ENCODE measurements at places on chromosomes 12 and 14.

GRCh38 chr14:101062065-101062450 is 158.5 kb upstream of the RTL1 start:
- DNase-seq, result no peak

DNA sequence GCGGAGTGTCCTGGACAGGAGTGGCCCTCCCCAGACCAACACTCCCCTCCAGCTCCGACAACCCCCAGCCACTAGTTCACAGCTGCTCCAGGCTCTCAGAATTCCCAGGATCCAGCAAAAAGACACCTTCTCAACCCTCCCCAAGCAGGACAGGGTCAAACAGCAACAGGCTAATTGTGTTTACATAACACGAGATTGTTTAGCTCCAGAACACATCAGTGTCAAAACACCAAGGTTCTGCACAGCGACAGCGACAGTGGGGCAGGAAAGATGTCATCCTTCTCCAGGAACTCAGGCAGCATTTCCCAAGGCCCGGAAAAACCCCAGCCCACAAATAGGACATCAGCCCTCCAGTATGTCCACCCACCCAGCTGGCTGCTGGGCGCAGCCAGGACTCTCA is 16.5 kb downstream of the ITPK1 start:
- DNase-seq, result no peak

GRCh38 chr12:129534966-129535750 is 368.7 kb downstream of the TMEM132D start:
- no peak for DNase-seq

DNA sequence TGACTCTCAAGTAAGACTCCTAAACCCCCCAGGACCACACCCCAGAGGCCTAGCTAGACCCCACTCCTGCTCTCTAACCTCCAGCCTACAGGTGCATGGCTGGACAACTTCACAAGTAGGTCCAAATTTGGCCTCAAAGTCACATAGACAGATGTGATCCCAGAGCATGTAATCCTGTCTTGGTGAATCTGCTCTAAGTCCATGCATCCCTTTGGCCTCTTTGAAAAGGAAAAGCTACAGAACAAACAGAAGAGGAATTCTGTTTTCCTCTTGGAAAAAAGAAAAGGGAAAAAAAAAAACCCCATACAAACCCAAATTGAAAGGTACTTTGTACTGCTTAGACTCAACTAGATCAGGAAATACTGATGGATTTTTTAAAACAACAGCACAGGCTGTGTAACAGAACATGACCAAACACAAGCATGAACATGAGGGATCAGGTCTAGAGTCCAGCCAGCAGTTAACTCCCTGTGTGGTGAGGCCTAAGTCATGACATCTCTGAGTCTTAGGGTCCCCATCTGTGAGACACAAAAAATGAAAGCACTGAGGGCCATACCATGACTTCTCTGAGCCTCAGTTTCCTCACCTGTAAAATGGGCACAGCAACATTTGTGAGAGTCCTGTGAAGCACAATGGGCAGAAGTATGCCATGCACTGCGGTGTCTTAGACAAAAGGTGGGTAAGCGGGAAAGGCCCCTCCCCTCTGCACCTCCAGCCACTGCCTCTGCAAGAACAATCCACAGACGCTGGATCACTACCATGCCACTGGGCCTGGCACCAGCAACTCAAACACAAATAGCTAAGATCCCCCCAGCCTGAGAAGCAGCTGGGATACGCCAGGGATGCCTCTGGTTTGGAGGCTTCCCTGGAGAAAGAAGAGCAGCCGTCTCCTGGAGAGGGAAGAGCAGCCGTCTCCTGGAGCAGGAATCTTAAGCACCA is 9.9 kb downstream of the PITPNM2 start:
- no peak for DNase-seq

GRCh38 chr12:47238669-47239114 is 158.9 kb upstream of the AMIGO2 start:
- DNase-seq, result no peak

DNA sequence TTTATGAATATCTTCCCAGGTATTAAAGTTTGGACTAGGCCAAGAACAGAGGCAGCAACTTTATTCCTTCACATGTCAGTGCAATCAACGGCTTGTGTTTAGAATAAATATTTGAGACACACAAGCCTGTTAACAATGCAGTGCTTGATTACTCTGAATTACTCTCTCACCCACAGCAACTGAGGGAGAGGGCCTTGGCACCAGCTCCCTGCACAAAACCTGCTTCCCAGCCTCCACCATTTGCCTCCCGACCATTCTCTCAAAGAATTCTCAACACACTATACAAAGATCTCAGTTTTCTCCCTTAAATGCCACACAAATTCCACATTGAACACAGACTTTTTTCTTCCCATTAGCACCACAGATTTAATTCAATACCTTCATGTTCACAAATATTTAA is 77.0 kb downstream of the STON2 start:
- no peak for DNase-seq

DNA sequence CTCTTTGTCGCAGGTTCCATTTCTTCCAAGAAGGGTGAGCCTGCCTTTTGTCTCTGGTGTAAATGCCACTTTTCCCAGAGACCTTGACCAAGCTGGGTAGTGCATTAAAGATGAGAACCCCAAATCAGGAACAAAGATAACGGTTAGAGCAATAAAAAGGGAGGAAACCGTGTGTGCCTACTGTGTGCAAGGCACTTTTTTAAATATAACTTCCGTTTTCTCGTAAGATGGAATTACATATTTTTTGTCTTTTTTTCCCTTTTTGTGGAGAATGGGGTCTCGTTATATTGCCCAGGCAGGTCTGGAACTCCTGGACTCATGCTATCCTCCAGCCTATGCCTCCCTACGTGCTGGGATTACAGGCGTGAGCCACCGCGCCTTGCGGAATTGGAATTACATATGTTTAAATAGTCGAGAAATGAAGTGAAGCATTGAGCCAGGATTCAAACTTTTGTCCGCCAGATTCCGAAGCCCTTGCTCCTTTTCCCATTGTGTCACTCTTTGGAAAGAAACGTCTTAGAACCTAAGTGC is 506 bp upstream of the NABP2 start:
- no peak for DNase-seq

GRCh38 chr12:125873016-125873415 is 807.8 kb downstream of the AACS start:
- DNase-seq, result no peak

GRCh38 chr14:95065411-95065810 is 91.9 kb downstream of the DICER1 start:
- DNase-seq, result no peak

GRCh38 chr14:69612014-69612782 is 802 bp downstream of the SUSD6 start:
- DNase-seq, result peak; percentile 60

DNA sequence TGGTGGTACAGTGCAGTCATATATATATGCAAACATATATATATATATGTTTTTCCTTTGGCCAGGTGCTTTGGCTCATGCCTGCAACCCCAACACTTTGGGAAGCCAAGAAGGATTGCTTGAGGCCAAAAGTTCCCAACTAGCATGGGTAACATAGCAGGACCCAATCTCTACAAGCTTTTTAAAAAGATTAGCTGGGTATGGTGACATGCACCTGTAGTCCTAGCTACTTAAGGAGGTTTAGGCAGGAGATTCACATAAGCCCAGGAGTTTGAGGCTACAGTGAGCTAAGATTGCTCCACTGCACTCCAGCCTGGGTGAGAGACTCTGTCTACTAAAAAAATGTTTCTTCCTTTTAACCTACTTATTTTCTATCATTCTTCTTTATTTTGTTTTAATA is 10.2 kb downstream of the PZP start:
- no peak for DNase-seq

- peak; percentile 58 for DNase-seq
Observed at GRCh38 chr12:116133149-116133548, 144.3 kb downstream of the MED13L start.

DNA sequence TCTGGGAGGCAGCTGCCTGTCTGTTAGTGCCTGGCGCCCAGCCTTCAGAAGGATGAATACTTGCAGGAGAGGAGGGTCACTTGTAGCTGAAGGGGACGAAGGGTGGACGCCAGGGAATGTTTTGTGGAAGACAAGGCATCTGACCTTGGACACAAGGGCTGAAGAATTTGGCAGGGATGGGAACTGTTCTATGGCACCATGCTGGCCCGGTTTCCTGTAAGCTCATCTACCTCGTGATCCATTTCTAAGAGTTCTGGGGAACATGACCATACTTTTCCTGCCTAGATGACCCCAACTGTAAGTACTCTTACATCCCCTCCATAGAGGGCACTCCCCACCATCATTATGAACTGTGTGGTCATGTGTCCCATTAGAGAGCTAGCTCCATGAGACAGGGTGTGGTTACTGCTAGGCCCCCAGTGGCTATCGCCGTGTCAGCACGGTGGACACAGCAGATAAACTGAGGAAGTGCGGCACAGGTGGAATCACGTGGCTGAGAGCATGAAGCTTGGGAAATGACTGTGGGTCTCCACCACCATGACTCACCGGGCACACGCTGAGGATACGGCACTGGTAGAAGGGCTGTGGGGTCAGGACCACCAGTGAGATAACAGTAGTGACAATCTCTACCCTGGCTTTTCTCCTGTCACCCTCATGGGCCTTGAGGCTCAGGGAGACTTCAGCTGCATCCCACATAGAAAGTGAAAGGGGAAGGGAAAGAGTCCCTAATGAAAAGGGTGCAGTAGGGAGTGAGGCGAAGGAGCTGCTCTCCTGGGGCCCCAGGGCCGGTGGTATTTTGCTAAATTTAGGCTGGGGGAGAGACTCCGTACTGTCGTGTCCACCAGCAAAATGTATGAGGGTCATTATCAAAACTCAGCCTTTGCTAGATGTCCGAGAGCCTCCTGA is 252.6 kb downstream of the FOXN3 start:
- DNase-seq, result no peak

GRCh38 chr14:105161964-105162668 is 6.5 kb downstream of the JAG2 start:
- no peak for DNase-seq

DNA sequence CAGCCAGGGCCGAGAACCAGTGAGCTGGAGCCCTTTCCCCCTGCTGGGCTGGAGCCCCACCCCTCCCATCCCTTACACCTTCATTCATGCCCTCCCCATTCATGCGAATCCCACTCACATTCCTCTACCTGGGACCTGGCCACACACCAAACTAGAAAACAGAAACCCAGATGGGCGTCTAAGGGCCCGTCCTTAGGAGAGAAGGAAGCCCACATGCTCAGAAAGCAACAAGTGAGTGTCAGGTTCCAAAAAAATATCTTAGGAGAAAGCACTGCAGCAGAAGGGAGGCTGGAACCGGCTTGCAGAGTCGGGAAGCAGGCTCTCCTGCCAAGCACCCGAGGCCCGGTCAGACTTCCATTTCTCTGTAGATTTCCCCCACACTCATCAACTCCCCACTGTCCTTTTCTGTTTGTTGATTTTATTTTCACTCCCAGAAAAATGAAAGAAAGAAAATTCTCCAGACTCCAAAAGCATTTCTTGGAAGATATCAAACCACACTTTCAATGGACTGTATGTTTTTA is 13.6 kb downstream of the BCL11B start:
- DNase-seq, result no peak

DNA sequence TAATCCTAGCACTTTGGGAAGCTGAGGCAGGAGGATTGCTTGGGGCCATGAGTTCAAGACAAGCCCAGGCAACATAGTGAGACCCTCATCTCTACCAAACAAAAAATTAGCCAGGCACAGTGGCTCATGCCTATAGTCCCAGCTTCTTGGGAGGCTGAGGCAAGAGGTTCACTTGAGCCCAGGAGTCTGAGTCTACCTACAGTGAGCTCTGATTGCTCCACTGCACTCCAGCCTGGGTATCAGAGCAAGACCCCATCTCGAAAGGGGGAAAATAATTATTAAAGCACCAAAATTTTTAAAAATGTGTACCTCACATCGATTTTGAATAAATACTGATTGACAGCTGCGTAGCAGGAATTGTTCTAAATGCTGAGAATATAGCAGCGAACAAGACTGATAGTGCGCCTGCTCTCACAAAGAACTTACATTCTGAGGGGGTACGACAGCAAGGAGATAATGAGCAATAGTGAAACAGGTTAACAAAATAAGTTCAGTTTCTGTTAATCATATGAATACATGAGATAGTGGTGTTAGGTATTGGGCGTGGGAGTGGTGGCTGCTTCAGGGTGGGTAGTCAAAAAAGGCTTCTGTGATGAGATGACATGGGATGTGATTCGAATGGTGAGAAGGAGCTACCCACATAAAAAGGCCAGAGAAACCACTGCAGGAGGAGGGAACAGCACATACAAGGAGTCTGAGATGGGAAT is 19.6 kb downstream of the HCFC2 start:
- DNase-seq, result no peak

GRCh38 chr12:101004898-101005297 is 205.1 kb downstream of the SLC5A8 start:
- DNase-seq, result peak; percentile 23

GRCh38 chr14:75200451-75200850 is 24.0 kb upstream of the TMED10 start:
- DNase-seq, result no peak

- DNase-seq, result no peak
Observed at GRCh38 chr12:124563401-124563800, 4.0 kb downstream of the NCOR2 start.

DNA sequence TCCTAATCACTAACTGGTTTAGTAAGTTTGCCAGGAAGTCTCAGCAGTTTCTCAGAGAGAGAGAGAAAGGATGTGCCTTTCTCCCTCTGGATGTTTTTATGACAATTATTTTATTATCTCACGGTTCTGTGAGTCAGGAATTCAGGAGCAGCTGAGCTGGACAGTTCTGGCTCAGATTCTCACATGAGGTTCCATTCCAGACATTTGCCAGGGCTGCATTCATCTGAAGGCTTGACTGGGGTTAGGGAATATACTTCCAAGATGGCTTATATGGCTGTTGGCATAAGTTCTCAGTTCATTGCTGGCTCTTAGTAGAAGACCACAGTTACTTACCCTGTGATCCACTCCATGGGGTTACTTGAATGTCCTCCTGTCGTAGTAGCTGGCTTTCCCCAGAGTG is 101.2 kb upstream of the ATF7IP start:
- DNase-seq, result peak; percentile 48

DNA sequence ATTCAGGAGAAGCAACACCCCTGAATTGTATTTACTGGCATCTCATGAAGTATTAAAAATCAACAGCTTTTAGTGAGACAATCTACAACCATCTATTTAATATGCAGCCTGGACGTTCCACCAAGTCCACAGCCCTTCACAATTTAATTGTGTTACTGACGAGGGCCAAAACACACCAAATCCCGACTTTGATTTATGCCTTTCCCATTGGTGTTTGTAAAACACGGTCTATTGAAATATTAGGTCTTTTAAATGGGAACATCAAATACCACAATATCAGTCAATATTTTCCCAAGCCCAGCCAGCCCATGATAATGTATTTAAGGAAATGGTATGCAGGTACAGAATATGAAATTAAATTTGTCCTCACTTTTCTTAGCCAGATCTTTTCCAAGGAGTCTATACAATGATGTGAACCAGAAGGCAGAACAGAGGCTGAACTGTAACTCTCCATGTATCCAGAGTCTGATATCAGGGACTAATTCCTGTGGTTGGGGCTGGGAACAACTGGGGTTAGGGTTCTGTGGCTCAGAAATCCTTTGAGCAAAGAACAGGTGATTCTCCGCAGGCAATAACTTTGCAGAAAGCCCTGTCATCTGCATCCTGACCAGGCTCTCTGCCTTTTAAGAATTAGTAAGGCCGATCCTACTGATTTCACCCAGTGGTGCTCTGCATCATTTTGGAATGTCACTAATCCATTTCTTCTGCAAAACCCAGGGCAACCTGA is 179.3 kb upstream of the GZMB start:
- DNase-seq, result no peak

- DNase-seq, result no peak
Observed at GRCh38 chr12:120254809-120255208, 10.7 kb downstream of the PXN start.

- DNase-seq, result peak; percentile 33
Observed at GRCh38 chr14:58428118-58428683, 682 bp downstream of the KIAA0586 start.

GRCh38 chr14:59869381-59870255 is 958 bp downstream of the RTN1 start:
- DNase-seq, result no peak

Data from foreskin fibroblast (primary cell).